ENCODE measurements at places on chromosomes 2 and 18.
A peak's percentile ranks its signal among the peaks of the same experiment; 100 is the strongest.

DNA sequence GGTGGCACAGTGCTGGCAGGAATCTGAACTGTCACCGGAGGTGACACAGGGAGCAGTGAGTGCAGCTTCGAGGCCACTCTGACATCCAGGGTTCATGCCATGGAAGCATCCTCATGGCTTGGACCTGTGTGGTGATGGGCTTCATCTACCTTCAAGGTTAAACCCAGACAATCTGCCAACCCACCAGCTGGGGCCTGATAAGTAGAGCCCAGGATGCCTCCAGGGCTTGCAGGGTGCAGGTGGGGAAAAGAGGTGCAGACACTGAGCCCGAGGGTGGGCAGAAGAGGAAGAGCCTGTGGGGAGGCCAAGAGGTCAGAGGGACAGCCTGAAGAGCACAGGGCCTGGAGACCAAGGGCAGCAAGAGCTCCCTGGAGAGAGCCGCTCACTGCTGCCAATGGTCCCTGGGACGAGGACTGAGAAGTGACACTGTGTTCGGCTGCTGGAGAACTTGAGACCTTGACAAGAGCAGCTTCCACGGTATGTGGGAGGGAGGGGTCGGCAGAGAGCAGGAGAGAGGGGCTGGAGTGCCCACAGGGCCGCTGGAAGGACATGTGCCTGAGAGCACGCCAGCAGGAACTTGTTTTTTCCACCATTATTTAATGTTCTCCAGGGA lies 8.1 kb upstream of the HES6 start:
- no peak for DNase-seq

DNA sequence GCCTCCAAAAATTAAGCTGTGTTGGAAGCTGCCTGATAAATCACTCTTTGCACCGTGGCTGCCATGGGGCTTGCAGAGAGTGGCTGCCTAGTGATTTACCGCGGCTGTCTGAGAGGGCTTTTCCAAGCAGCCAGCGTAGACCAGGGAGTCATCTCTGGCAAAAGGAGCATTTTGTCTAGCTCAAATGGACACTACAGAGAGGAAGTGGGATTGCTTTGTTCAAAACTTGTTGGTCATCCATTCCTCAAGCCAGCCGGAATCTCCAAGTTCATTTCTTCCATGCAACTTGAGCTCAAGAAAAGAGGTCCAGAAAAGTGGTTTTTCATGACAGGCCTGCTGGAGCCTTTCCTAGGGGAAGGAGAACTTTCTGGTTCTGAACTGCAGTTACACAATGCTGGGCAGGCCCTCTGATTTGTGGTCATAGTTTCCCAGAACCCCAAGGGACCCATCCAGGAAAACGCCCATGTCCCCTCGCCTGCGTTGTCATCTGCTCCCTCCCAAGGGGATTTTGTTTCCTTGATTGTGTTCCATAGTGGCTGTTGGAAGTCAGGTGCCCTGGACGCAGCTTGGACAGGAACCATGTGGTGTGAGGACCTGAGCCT lies 108.1 kb downstream of the TRIB2 start:
- DNase-seq: peak; percentile 60

DNA sequence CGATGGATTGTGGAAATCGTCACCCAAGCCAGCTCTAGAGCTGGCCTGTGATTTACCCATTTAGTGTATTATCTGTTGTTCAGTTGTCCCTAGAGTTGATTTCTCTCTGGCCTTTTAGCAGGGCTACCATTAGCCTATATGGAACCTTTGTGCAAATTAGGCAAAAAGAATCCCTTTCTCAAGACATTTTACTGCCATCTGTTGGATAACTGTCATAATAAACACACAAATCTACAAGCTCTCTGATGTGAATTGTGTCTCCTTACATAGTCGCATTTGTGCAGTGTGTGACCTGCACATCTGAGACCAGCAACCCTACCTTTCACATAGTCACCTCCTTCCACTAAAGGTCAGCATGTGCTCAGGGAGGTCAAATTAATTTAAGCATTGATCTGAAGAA lies 34.0 kb downstream of the LOXHD1 start:
- no peak for DNase-seq

DNA sequence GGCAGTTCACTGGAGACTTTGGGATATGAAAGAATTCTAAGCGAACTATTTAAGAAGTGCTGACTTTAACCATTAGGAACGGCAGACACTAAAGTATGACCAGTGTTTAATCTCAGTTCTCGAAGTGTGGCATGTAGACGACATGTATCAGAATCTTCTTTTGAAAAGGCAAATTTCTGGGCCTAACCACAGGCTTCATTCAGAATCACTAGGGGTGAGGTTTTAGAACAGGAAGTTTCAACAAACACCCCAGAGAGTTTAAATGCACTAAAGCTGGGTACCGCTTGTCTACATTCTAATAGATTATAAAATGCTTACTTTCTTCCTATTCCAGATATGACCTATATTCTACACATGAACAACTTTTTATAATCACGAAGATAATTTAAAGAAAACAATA lies 180.3 kb downstream of the ANKRD44 start:
- no peak for DNase-seq

GRCh38 chr18:48874233-48874632 lies 76.5 kb downstream of the SMAD7 start:
- DNase-seq: no peak

- no peak for DNase-seq
Measured at GRCh38 chr2:15069149-15069548, 436.6 kb downstream of the LRATD1 start.

DNA sequence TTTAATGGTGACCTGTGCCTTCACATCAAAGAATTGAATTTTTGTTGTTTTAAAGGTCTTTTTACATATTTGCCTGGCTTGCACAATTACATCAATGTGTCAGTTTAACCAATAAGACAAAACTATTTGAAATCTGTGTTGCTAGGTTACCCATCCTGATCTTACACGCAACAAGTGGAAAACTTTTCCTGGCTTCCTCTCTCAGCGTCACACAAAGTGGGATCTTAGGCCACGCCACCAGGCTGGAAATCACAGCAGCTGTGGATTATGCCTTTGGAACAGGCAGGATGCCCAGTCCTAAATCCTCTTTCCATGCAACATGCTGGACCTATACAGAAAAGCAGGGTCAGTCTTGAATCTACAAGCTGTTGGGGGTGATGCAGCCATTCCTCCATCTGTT lies 298.2 kb upstream of the HNRNPA3 start:
- no peak for DNase-seq

- DNase-seq: no peak
Measured at GRCh38 chr2:49298230-49298629, 143.9 kb upstream of the FSHR start.

DNA sequence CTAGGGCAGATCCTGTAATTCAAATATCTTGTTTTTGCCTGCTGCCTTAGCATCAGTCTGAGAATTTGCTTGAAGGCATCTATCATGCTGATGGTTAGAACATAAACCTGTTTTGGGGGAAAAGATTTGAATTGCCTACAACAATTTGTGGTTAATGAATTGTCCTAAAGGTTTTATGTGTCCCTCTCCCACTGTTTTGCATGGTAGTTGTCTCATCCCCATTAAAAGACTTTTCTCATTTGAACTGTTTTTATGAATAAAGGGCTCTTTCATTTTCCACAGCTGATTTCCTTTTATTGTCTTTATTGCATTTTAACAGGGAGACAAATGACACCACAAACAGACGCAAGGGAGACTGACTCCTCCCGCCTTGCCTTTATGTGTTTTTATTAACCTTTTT lies 275.6 kb downstream of the PIK3C3 start:
- DNase-seq: peak; percentile 39

GRCh38 chr18:7358989-7359726 lies 128.3 kb downstream of the LRRC30 start:
- no peak for DNase-seq

- DNase-seq: peak; percentile 60
Measured at GRCh38 chr2:62319070-62319469, 123.2 kb downstream of the B3GNT2 start.

- DNase-seq: no peak
Measured at GRCh38 chr2:18630101-18630500, 40.7 kb upstream of the NT5C1B start.

DNA sequence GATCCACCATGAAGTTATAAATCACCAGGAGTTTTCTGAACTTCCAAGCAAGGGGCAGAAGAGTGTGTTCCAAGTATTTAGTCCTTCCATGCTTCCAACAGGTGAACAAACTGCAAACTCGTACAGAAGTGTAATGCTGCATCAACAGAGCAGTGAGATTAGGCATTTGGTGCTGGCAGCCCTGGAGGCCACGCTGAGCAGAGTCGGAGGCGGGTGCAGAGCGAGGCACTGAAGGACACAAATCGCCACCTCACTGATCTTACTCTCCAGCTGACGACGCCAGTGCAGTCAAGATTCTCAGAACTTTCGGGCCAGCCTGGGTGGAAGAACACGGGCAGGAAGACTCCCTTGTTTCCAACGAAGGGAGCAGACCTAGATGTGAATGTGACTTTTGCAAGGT lies 39.2 kb downstream of the SERPINE2 start:
- DNase-seq: no peak

DNA sequence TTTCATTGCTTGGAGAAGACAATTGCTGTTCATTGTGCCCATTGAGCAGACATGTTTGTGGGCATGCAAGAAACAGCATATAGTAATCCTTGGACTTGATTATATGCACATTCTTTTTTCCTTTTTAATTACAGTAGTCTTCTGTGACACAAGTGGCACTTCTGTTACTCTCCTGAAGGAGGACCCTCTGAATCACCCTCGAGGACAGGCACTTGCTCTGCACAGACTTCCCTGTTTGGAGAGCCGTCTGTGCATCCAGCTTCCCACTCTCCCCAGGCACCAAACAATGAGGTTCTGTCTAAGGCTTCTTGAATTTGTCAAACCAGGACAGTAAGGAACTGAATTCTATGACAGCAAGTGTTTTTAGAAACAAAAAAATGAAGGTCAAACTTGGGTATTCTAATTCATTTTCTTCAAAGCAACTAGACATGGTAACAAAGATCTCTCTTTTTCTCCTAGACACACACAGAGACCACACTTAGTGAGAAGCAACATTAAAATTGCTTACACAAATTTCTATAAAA lies 844.6 kb upstream of the ID2 start:
- DNase-seq: no peak

GRCh38 chr2:22253171-22253570 lies 1129.4 kb downstream of the TDRD15 start:
- DNase-seq: no peak

All from kidney (tissue), 22 donors.